ENCODE measurements at places on chromosomes 5 and 9.

- no peak for DNase-seq
Observed at GRCh38 chr5:73267766-73268435, 94.9 kb downstream of the TMEM174 start.

GRCh38 chr5:170363671-170364070, 25.5 kb downstream of the KCNMB1 start:
- DNase-seq: no peak

DNA sequence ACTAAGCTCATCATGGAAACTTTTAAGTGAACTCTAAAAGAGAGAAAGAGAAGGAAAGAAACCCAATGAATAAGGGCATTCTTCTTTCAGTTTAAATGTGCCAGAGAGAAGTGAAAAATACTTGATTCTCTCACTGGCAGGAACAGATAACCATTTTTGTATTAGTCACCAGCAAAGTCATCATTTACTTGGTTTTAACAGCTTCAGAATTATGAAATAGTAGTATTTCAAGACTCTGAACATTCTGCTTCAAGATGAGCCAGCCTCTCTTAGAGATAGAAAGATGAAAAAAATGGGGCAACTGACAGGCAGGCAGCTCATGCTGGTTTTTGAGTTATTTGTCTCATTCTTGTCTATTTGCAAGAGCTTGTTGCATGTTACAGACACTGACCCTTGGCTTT, 103.5 kb downstream of the GCNT1 start:
- DNase-seq: no peak

- DNase-seq: no peak
Observed at GRCh38 chr5:153571162-153571561, 80.7 kb downstream of the GRIA1 start.

GRCh38 chr9:19637084-19637483, 151.8 kb downstream of the SLC24A2 start:
- DNase-seq: no peak

DNA sequence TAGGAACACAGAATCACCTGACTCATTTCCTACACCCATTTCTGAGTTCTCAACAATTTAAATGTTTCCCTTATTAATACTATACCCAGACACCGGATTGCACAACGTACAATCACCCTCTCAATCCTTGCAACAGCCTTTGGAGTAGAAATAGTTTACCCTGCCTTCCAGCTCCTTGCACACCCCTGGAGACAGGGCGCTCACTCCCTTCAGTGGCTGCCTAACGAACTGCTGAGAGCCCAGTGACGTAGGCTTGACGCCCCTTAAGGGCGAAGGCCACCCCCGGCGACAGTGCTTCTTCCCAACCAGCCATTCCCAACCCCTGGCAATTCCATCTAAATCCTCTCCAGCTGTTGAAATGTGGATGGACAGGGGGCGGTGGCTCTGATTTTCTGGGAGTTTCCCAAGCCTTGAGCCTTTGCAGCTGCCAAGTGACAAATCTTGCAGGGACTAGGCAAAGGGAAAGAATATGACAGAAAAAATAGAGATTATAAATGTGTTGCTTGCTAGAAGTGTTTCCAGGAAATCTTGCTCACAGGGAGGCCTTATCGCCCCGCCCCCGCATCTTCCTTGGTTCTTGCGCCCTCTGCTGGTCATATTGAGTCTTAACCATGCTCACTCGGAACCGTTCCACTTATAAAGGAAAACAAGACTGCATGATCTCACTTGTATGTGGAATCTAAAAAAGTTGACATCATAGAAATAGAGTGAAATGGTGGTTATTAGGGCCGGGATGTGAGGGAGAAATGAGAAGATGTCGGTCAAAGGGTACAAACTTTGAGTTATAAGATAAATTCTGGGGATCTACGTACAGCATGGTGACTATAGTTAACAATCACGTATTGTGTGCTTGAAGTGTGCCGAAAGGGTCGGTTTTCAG, 7.6 kb upstream of the BARX1 start:
- peak; percentile 72 for DNase-seq

DNA sequence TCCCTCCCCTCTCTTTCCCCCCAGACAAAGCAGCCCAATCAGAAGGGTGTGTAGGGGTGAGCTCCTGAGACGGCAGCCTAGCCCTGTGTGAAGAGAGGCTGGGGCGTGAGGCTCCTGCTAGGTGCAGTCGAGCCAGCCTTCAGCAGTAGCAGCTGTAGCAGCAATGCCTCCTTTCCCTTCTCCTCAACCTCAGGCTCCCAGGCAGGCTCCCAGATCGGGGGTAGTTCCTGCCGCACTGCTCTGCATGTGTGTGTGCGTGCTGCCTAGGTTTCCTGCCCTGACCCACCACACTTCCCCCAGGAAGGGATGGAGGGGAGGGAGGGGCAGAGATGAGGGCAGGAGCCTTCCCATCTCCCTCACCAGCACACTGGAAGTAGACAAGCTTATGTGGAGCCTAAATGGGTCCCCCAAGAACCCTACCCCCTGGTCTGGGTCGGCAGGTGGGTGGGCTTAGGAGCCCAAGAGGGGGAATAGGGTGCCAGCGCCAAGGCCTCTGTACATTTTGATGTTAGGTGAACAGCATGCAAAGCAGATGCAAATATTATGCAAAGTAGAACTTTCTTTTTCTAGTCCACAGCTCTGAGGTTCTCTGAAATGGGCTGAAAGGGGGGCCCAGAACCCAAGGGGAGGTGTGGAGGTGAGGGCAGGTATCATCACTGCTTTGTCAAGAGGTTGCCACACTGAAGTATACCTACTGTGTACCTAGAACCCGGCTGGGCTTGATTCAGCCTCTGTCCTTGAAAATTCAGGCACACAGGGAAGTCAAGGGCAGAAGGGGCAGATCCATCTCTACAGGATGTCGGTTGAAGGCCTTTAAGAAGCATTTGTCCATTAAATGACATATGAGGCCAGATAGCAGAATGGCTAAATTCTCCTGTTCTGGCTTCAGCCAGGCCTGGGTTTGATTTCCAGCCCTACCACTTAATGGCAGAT, 57.8 kb downstream of the CXXC5 start:
- DNase-seq: no peak

DNA sequence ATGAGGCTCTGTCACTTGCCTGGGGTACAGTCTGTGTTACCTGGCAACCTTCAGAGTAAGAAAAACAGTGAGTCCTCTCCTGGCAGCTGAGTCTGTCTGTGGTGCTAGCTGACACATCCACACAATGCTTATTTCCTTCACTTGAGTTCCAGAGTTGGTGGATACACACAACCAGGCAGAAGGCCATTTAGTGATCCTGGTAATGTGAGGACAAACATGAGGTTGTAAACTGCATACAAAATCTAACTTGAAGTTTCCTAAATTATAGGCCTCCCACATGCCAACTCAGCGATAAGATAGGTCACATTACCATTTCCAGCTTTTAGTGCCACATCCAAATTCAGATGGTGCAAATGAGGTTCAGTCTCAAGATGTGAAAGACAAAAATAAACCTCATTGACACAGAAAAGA, 125.5 kb downstream of the DCP2 start:
- DNase-seq: no peak

GRCh38 chr5:68405784-68406743, 190.5 kb downstream of the PIK3R1 start:
- DNase-seq: no peak

GRCh38 chr5:65830856-65831255, 95.5 kb upstream of the ERBIN start:
- DNase-seq: no peak

DNA sequence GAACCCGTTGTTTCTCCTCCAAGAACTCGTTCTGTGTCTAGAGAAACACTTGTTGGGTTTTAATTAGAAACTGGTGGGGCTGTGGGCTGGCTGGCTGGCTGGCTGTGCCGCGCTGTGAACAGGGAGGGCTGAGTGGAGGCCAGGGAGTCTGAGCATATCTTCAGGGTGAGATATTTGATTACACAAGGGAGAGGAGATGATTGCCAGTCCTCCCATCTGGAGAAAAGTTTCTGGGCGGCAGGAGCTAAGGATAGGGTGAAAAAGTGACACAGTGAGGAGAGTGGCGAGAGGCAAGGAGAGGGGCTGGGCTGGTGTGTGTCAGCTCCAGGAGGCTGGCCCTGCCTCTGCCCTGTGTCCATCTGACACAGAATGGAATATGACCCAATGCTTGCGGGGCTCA, 63.0 kb downstream of the GDNF start:
- DNase-seq: no peak

DNA sequence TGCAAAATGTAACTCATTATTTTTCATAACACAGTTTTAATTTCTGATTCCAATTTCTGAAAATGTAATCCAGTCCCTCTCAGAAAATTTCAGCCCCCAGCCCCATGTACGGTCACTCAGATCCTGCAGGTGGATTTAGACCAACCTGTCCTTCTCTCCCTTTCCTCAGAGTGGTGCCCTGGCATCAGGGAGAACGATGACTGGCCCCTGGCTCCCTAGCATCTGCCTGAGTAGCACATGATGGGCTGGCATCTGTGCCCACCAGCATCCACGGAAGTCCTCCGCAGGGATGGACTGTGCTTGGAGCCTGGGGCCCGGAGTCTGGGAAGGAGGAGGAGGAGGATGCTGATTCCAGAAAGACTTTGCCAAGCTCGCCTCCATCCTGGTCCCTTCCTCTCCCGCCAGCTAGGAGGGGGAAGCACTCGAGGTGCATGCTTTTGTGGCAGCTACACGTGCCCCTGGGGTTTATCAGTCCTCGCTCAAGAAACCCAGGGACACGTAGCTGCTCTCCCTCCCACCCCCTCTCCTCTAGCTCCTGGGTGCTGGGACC, 54.4 kb upstream of the RUFY1 start:
- no peak for DNase-seq

GRCh38 chr9:38141746-38142591, 72.9 kb upstream of the SHB start:
- DNase-seq: no peak
